ENCODE measurements at places on chromosomes 7 and 10. TPM values are rescaled to one million over a fixed set of nuclear protein-coding genes. Genes with fewer than 3 reads are reported as not detected.

EPHA1 gene
- total RNA-seq: 18.4 TPM

DNA sequence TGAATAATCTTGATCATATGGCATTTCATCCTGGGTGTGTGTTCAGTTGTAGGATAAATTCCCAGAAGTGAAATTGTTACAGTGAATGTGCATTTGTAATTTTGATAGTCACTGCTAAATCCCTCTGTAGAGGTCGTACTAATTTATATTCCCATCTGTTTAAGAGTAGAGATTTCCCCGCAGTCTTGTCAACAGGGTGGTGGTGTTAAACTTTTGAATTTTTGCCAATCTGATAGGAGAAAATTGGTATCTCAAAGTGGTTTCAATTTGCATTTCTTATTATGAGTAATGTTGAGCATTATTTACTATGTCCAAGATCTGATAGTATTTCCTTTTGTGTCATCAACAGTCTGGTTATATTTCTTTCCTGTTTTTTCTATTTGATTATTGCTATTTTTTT lies 101.7 kb downstream of the AUTS2 start:
- no peak for DNase-seq

DNA sequence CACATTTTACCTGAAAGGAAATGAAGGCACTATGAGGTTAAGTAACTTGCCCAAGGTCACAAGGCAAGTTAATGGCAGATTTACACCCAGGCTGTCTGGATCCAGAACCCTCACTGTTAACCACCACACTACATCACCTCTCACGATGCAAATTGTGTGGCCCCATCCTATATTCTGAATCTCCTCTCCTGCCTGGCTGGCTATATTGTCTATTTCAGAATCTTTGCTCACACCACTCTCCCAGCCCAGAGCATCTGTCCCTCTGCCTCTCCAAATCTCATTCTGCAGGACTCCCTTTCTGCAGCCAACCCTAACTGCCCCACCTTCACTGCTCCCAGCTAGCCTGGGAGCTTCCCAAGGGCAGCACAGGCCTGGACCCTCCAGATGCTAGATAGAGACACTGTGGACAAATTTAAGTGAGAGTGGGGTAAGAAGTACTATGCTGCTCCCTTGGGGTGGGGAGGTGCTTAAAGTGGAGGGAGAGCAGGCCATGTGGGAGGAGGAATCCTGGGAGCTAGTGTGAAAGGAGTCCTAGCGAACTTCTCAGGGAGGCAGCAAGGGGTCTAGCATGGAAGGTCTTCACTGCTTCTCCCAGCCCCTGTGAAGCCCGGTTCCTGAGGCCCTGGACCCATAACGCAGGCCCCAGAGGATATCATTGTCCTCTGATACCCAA lies 786 bp downstream of the CUEDC2 start:
- DNase-seq: no peak

DNA sequence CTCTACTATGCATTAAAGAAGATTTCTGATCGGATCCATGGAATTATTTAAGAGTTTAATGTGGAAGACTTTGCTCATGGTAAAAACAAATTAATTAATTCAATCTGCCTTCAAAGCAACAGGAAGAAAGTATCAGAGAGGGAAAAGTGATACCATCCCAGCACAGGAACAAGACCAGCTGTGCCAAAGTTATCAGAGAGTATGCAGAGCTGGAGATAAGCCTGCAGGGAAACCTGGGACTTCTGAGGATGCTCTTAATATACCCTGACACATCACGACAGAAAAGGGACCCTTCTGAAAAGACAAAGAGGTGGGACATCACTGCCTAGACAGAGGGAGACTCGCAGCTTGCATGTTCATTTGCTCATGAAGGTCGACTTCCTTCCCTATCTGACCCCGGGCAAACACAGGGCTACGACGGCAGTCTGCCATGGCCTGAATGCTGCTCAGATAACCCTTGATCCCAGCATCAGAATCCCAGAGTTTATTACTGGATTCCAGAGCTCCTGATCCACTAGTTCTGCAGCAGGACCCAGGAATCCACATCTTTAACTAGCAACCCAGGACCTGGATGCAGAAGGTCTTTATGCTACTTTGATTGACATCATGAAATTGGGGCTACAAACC lies 29.5 kb downstream of the FAM171A1 start:
- DNase-seq: no peak

DNA sequence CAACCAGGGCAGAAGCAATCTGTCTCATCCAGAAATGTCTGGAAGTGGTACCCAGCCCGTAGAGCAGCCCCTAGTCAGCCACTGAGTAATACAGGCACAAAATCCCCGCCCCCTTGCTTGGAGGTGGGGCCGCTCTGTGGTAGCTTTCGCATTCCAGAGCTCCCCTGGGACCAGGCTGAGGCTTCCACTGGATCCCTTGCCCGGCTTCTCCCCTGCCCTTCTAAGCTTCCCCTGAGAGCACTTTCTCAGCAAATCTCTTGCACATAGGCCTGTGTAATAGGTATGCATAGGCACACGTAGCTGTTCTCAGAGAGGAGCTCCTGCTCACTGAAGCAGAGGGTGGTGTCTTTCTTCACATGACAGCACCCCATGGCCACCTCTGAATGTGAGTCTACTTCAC lies 144.2 kb downstream of the BMS1 start:
- DNase-seq: no peak

GRCh38 chr10:21751341-21752310 lies 217.6 kb downstream of the MLLT10 start:
- DNase-seq: peak; percentile 50

SUFU gene
- 8.6 TPM for total RNA-seq

DNA sequence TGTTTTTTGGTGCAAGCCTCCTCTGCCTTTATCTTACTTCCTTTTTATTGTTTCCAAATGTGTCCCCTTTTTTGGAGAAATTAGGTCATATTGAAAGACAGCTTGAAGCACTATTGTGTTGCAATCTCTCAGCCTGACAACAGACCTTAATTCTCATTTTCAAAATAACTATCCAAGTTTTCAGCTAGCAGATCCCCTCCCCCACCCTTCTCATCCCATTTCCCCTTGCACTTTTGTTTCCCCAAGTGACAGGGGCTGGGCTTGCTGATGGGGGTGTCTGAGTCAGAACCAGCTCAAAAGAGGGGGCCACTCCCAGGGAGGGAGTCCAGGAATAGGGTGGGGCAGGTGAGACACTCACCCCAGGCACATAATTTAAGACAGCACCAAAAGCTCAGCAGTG lies 75.3 kb downstream of the MKI67 start:
- no peak for DNase-seq

LLCFC1 gene
- not detected for total RNA-seq

DNA sequence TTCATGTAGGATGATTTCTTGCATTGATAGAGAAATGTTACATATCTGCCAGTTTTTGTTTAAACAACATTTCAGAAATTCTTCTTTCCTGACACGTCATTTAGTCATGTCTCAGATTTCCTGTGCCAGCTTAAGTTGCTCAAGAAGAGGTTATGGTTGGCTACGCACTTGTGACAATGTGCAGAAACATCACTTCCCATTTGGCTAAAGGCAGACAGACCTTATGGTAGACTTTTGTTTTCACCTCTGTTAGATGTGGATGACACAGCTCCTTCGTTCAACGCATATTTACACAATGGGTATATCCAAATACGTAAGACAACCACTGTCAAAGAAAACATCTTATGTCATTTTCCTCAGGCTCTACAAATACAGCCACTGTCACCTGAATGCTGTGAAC lies 125.8 kb downstream of the DOCK4 start:
- no peak for DNase-seq

DNA sequence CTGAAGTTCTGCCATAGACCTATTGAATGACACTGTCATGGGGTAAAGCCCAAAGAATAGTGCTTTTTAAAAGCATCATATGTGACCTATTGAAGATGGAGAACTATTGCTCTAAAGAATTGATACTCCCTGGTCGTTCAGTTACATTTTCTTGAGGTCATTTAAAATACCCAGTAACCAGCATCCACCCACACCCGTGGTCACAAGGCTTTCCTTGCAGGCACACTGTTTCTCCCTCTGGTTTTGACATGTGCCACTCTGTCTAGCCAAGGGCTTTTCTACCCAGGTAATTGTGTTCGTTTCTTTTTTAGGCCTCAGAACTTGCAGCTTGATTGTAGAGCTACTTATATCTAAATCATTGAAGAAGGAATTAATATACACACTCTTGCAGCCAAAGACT lies 68.3 kb upstream of the LYZL2 start:
- DNase-seq: no peak

- no peak for DNase-seq
Measured at GRCh38 chr7:103690242-103690974, 244.4 kb upstream of the SLC26A5 start.

DNA sequence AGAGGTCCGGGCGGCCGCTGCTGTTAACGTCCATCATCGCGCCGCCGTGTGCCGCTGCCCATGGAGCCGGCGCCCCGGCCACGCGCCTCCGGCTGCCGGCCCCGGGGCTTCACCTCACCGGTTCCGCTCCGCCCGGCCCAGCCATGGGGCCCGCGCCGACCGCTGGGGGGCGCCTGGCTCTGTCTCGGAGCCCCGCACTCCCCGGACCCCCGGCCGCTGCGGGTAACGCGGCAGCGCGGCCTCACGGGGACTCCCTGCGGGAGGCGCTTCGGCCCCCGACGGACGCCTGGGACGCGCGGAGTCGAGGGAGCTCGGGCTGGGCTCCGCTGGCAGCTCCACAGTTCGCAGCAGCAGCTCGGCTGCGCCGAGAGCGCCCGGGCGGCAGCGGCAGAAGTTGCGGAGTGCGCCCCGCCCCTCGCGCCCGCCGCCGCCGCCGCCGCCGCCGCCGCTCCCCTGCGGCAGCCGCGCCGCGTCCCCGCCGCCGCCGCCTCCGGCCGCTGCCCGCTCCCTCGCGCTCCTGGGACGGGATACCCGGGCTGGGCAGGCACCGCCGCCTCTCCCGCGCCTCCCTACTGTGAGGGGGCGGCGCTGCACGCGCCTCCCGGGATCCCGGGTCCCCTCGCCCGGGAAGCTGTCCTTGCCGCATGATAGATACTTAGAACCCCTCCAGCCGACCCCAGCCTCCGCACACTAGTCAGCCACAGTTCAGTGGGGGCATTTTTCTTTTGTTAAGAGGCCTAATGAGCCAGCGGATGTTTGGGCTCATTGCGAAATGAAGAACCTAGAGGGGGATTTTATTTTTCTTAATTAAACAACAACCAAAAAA lies at the start of gene HTR7:
Gene HTR7 (minus strand): TSS at position 405 of the 826 bp plus-strand sequence. CDS start 368 bp downstream, at position 37.
- peak; percentile 52 for DNase-seq

DNA sequence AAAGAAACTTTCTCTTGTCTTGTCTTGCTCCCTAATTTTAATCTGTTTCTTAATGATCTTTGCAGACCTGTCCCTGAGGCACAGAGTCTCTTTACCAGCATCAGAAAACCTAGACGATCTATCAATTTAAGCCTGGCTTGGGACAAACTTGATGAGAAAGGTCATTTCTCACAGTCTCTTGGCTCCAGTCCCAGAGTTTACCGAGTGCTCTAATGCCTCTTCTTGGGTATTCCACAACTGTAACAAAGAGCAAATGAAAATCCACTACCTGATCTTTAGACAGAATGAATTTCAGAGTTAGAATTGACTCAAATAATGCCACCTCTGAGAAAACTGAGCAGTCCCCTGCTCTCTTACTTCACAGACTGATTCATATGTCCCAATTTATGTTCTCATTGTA lies 106.4 kb upstream of the DNAJB12 start:
- DNase-seq: peak; percentile 24

DNA sequence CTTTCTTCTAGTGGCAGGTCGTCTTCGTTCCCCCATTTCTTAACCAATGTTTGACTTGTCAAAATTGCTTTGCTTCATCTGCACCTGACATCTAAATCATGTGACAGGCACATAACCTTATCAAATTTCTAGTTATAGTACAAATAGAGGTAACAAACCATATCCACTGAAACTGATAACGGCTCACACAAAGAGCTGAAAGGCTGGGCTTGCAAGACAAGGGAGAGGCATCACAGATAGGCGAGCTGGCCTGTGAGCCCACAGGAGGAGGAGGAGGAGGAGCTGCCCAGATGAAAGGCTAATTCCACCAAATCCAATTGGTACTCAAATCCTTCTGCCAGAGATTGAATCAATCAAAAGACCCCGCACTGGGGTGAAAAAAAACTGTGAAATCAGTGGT lies 80.2 kb upstream of the NEBL start:
- no peak for DNase-seq

Measured in colonic mucosa (tissue), 4 donors.